ENCODE measurements at places on chromosomes 2 and 18.

GRCh38 chr18:78238404-78239089 is 741.1 kb upstream of the SALL3 start:
- no peak for DNase-seq

DNA sequence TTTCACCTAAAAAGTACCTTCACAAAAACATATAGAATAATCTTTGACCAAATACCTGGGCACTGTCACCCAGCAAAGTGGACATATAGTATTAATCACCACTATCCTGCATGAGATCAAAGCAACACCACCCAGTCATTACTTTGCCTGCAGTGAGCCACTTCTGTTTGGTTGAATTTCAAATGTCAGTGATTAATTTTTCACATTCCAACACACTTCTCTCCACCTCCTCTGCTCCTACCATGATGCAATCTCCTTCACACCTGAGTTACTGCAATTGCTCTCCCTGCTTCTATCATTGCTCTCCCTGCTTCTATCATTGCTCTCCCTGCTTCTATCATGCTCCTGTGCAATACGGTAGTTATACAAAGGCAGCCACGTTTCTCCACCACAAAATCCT is 106.1 kb upstream of the NETO1 start:
- no peak for DNase-seq

- DNase-seq = no peak
These were observed 277.1 kb upstream of the CCDC68 start for GRCh38 chr18:55236150-55236931.

DNA sequence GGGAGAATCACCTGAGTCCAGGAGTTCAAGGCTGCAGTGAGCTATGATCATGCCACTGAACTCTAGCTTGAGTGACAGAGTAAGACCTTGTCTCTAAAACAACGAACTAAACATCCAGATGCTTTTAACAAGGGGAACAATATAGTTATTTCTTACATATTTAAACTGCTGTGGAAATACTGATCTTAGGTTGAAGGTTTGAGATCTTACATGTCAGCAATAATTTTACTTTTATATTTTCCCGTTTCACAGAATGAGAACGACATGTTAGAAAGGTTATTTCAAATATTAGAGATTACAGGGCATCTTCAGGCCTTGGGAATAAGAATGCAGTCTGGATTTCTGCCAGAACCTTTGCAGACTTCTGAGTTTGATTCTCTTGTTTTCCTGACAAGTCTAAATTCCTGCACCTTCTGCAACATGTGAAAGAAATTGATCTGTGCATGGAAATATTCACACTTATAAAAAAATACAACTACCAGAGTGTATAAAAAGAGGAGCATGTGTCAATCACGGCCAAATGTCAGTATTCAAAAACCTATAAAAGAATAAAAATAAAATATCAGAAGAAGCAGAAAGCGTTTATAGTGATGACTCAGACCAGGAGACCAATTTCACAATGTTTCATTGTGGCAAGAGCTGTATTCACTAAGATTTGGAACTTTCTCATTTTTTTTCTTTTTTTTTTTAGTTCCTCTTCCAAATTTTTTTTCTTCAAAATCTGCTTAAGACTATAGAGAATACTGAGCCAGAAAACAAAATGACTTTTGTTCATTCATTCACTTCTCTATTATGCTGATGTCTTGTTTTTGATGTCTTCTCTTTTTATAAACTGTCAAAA is 29.6 kb downstream of the COLEC12 start:
- no peak for DNase-seq

DNA sequence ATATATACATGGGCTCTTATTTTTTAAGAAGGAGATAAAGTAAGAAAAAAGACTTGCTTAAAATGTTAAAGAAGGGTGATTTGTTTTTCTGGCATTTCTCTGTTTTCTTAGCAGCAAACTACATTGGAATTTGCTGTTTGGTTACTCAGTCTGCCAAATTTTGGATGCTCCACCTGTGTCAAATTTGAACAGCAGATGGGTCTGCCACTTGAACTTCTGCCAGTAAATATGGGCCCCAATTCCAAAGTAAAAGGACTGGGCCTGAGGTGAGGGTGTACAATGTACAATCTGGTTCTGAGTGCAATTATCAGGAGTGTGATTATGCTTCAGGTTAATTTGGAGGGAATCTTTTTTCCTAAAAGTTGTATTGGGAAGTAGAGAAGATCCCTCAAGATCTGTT is 794.5 kb downstream of the DSC3 start:
- no peak for DNase-seq

- no peak for DNase-seq
These were observed 30.0 kb upstream of the RAB1A start for GRCh38 chr2:65159906-65160305.

- no peak for DNase-seq
These were observed 161.8 kb downstream of the DYSF start for GRCh38 chr2:71614976-71615766.

GRCh38 chr18:21099442-21099841 is 12.2 kb downstream of the ROCK1 start:
- DNase-seq = no peak

DNA sequence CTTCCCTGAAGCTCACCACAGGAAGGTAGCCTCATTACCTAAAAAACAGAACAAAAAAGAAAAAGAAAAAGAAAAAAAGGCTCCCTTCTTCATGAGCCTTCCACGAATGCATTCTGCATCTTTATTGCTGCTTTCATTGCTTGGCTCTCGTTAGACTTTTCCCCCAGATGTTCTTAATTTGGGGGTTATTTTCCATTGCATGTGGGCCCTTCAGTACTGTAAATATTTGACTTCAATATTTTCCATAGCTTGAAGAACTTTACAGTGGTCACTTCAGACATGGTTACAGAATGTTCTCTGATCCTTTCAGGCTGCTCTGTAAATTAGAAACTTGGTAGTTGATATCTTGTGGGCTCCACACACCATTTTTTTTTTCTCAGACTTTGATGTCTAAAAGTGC is 65.6 kb upstream of the COPS8 start:
- no peak for DNase-seq

GRCh38 chr2:218959141-218959731 is at the start of gene CDK5R2:
TSS of gene CDK5R2 (plus strand) at chr2:218959666. CDS start at chr2:218959821, 155 bp downstream.
- DNase-seq = peak; percentile 39

- no peak for DNase-seq
These were observed 1.8 kb downstream of the PRKCE start for GRCh38 chr2:45653122-45653913.

- no peak for DNase-seq
These were observed 2.2 kb upstream of the IL1RN start for GRCh38 chr2:113124984-113125855.

DNA sequence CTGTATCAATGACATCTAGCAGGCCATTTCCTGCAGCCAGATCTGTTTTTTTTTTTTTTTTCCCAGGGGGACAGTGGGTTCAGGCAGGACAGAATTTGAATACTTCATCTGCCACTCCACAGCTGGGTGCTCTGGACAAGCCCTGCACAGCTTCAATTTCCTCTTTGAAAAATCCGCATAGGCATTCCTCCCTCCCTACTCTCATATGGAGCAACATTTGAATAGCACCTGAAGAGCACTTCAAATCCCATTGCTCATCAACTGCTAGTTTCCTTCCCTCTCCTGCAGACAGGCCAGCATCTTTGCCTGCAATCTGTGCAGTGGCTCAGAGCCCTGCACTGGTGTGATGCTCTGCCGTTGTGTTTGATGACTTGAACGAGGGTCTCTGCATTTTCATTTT is 326.3 kb downstream of the TSN start:
- DNase-seq = no peak

GRCh38 chr2:196389670-196390069 is 218.3 kb upstream of the STK17B start:
- no peak for DNase-seq

DNA sequence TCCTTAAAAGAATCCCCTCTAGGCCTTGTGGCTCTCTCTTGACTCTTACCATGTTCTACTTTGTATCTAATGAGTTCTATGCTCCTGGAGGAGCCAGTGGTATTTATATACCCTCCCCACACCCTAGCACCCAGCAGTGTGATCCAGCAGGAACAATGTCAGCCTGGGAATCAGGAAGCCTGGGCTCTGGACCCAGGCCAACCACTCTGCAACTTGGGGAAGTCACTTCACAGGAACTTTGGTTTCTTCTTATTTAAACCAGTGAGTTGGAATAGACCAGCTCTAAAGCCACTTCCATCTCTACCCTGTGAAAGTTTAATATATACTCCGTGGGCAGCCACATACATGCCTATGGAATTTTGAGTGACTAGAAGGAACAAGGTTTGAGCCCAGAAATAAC is 11.6 kb upstream of the SPTBN1 start:
- DNase-seq = no peak

DNA sequence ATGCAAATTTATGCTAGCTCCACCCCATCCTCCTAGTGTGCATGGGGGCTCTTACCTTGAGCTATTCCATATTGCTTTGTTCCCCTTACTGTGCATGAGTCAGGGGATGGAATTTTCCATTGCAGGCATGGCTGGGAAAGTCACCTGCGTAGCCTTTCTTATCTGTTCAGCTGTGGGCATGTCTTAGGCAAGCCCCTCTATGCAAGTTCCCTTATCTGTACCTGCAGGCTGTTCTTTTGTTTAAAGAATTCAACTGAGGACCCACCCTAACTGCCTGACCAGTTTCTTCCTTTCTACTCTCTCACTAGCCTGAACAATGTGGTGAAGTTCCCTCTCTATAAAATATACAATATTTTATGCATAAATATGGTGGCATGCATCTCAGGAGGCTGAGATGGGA is 54.2 kb upstream of the CDCA7 start:
- DNase-seq = no peak

GRCh38 chr18:9325716-9326115 is 8.9 kb upstream of the TWSG1 start:
- no peak for DNase-seq

GRCh38 chr2:178836807-178837206 is 29.6 kb upstream of the TTN start:
- no peak for DNase-seq

DNA sequence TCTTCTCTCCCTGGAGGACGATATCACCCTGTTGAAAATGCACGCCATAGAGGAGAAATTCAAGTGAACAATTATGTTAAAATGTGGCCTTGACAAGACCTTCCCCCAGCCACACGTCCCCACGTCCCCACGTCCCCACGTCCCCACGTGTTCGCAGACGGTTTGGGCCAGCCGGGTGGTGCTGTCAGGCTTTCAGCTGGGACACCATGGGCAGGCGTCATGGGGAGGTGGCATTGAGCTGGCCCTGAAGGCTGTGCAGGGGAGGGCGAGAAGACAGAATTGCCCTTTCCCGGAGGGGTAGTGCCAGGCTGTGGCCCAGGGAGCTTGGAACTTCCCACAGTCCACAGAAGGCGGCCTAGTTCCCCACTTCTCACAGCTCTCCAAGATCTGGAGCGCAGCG is 240.7 kb upstream of the RAB6C start:
- DNase-seq = no peak

- DNase-seq = no peak
These were observed 17.4 kb downstream of the TRPM8 start for GRCh38 chr2:233934524-233934923.

DNA sequence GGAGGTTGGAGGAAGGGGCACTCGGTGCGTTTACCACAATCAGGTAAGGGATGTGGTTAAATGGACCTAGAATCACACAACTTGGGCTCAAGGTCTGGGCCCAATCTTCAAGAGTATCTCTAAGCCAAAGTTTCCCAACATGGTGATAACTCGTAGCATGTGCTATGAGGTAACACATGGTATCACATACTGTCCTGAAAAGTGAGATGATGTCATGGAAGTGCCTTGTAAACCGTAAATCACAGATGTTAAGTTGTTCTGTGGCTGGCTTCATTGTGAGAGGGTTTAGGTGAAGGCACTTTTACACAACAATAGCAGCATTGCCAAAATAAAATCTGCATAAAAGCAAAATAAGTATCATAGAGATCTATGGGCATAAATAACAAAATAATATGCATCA is 551.8 kb downstream of the PLCL1 start:
- no peak for DNase-seq

DNA sequence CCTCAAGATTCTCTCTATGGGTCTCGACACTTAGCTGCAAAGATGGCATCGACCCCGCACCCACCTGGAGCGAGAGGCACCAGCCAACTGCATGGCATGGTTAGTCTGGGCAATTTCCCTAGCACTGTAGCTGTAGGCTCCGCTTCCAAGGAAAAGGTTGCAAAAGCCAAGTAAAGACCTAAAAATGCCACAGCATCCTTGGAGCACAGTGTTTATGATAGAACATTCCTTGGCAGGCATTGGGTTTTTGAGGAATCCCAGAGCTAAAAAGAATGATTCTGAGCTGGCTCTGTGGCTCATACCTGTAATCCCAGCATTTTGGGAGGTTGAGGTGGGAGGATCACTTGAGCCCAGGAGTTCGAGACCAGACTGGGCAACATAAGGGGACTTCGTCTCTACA is 22.9 kb downstream of the QPCT start:
- no peak for DNase-seq

DNA sequence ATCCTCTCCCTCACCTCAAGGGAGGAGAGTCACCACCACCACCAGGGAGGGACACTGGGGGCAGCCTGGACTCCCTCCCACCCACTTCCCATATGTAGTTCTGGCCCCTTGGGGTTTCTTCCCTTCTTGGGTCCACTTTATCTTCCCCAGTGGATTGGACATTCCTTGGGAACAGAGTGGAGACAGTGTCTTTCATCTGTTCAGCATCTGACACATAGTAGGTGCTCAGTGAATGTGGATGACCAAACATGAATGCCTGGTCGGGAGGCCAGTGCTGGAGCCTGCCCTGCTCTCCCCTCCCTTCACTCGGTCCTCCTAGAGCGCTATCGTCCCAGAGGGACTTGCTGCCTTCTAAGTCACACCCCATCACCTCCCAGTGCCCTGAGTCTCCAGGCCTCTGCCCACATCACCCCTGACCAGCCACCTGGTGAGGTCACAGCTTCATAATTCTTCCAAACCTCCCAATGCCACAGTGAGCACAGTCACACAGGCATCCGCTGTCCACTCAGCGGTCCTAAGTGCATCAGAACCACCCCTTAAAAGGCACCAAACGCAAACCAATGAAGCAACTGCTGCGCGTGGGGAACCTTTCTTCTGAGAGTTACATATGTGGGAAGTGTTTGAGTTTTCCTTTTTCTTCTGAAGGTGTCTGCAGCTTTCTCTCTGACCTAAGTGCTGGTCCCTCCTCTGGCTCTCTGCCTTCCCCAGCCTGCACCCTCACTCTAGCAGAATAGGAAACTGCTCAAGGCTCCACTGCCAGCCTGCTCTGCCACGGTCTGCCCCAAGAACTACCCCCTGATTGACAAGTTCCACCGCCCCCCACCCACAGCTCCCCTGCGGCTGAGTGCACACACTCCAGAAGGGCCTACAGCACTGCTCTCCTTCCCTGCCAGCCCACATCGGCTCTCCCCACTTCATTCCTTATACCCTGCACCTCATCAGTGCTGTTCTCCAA is 7.2 kb upstream of the SFXN5 start:
- DNase-seq = no peak

- no peak for DNase-seq
These were observed 129.9 kb downstream of the MARCHF4 start for GRCh38 chr2:216242365-216242764.

- no peak for DNase-seq
These were observed 295.1 kb upstream of the KYNU start for GRCh38 chr2:142582317-142582716.

- DNase-seq = no peak
These were observed 37.0 kb downstream of the NABP1 start for GRCh38 chr2:191714925-191715324.
